ENCODE measurements at places on chromosomes 6 and 20.

GRCh38 chr6:37283268-37283667 is 25.3 kb upstream of the TMEM217 start:
- DNase-seq, result no peak

DNA sequence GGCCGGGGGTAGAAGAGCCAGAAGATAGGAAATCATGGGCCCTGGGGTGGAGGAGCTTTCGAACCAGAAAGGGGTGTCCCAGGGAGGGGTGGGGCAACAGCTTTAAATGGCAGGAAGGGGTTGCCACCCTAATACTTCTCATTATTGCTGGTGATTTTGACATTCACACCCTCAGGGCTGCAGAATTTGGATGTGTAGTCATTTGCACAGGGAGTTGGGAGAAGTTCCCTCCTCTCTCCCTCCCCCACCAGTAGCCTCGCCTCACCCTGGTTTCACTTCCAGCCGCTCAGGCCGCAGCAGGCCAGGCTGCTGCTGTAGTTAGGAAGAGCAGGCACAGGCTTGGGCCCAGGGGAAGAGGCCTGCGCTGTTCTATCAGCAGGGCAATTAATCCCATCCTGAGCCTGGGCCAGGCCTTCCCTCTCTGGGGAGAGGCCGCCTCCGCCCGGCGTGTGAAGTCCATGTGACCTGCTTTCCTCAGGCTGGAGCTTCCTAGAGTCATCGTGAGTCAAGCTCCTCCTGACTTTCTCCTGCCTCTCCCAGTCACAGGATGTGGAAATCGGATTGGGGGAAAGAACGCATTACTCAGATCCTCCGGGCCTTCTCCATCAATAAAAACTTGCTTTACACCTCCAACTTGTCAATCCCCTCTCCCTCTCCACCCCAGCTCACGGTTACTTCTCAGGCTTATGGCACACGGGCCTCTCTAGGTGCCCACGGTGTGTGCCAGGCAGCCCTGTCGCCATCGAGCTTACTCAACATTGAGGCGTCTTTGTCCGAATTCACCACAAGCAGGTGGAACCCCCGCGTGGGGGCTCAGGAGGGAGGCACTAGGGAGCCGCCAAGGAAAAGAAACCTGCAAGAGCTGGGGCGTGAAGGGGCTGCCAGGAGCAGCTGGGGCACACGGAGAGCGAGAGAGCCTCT is 7.8 kb downstream of the ADTRP start:
- no peak for DNase-seq

- no peak for DNase-seq
Observed at GRCh38 chr6:118277631-118278030, 270.5 kb upstream of the PLN start.

DNA sequence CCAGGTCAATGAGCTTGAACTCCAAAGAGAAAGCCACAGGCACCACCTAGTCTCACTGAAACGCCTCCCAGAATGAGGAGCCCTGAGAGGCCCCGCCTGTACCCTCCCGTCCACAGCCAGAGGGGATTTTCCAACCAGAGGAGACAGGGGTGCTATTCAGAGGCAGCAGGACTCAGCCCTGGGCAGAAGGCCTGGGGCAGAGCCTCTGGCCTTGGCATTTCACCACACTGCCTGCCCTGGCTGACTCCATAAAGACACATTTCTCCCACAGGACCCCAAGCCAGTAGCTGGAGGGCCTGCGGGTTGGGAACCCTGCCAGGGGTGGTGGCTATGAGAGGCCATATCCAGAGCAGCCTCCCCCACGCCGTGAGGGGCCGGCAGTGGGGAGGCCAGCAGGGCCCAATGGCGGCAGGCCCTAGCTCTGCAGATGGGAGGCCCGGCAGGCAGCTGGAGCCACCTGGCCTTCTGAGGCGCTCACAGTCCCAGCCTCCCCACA is 159.3 kb downstream of the PREX1 start:
- DNase-seq, result no peak

- DNase-seq, result no peak
Observed at GRCh38 chr6:156791320-156791850, 14.2 kb downstream of the ARID1B start.

GRCh38 chr6:151286214-151286613 is 46.4 kb downstream of the AKAP12 start:
- DNase-seq, result no peak

DNA sequence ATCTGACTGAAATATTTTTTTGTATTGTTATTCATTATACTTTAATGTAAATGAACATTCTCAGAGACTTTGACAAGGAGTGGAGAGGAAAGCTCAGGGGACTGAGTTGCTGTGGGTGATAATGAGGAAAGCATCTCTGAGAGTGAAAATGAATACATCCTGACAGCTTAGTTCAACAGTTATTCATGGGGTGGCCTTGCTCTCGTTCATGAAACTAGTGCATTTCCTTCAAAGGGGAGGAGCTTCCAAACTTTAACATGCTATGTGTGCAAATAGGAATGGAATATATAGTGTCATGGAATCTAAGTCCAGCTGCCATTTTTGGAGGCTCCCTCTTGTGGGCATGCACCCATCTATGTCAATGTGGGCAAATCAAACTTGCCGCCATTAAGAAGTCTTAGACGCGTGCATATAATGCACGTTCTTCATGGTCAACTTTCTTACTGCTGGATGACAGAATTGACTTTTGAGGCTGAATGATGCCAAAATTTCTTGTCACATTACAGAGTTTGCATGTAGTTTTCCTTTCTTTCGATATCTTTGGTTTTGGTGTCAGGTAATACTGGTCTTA is 124.3 kb upstream of the TMEM170B start:
- no peak for DNase-seq

- no peak for DNase-seq
Observed at GRCh38 chr6:1612299-1612973, 2.7 kb downstream of the FOXC1 start.

DNA sequence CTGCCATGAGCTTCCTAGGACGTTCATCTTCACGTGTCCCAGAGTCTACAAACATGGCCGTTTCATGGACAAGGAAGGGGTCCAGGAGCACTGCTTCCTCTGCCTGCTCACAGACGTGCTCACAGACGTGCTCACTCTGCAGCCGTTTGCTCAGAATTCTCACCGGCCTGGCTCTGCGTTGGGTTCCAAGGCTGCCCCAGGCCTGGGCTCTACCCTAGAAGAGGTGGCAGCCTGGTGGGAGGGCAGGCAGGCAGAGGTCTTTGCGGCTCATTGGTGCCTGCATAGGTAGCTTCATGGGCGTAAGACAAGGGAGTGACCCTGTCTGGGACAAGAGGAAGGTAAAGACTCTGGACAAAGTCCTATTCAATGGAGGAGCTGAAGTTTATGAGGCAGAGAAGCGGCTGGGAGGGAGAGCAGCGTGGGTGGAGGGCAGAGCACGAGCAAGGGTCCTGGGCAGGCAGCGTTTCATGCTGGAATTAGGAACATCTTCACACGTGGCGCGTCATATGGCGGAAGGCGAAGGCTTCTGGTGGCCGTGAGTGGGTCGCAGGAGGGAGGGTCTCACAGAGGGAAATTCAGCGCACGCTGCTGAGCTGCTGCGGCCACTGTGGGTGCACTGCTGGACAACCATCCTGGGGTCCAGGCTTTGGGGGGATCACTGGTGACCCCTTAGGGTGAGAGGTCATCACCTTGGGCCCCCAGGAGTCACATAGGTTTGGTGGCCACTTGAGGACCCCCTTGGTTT is 138.2 kb downstream of the PHACTR3 start:
- DNase-seq, result no peak

DNA sequence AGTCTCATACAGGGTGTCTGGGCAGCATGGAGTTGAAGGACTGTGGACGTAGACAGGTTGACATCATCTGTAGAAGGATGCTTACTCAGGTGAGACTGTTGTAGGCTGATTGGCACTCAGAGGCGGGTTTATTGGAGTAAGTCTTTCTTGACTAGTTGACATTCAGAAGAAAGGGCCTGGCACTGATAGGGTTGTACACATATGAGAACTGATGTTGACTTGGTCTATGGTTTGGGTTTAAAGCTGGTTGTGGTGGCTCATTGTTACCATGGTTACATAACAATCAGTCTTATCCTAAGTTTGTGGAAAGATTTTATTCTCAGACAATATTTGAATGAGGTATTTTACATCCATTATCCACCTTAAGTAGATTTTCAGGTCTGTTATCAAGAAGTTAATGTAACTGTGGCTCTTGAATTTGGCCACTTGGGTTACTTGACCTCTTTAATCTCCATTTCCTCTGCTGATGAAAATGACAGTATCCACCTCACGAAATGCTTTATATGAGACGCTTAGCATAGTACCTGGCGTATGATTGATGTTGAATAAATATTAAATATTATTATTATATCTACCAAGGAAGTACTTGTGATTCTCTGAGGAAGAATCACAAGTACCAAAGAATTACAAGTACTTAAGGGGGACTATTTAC is 109.3 kb downstream of the DNAH8 start:
- no peak for DNase-seq

GRCh38 chr6:50264995-50265571 is 215.4 kb upstream of the DEFB112 start:
- DNase-seq, result no peak

- DNase-seq, result no peak
Observed at GRCh38 chr6:131761060-131761761, 46.6 kb upstream of the ENPP1 start.

DNA sequence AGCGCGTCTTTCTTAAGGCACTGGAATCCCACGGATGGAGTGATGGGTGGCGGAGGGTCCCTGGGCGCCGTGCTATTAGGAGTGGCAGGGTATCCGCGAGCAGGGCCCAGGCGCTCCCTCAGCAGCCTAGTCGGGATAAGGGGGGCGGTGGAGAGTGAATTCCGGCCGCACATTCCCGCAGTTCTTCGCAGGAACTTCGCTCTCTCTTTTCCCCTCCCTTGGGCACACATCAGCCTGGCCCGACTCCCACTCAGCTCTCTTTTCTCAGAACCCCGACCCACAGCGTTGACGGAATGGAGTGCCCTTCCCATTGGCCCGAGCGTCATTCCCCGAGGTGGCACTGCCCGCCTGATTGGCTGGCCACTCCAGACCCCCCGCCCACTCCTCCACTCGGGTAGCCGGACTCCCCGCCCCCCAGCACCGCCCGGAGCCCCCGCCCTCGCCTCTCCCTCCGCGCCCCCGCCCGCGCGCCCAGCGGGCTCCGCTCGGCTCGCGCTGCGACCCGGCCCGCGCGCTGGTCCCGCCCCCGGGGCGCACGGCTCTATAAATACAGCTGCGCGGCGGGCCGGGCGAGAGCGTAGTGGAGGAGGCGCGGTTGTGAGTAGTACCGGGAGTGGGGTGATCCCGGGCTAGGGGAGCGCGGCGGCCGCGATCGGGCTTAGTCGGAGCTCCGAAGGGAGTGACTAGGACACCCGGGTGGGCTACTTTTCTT is at the start of gene ID4:
Gene ID4, plus strand, starts transcription at position 572 of the 712 bp plus-strand sequence. CDS start 385 bp downstream, outside the sequence.
- peak; percentile 80 for DNase-seq

GRCh38 chr6:135411339-135411738 is 86.2 kb downstream of the AHI1 start:
- no peak for DNase-seq

DNA sequence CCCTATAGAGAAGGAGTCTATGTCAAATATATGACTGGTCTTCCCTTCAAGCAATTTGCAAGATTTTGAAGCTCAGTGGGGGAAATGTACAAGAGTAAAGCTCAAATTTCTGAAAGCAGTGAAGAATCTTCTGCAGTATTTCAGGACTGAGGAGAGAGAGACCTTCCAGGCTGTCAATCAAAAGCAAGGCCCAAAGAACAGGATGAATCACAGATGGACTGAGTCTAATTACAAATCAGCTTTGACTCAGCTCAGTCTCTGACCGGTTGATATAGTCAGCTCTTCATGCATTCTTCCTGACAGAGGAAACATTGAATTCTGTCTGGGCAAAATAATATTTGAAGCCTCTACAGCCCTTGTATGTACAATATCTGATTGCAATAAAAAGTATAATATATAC is 7.7 kb upstream of the HTR1B start:
- DNase-seq, result no peak

DNA sequence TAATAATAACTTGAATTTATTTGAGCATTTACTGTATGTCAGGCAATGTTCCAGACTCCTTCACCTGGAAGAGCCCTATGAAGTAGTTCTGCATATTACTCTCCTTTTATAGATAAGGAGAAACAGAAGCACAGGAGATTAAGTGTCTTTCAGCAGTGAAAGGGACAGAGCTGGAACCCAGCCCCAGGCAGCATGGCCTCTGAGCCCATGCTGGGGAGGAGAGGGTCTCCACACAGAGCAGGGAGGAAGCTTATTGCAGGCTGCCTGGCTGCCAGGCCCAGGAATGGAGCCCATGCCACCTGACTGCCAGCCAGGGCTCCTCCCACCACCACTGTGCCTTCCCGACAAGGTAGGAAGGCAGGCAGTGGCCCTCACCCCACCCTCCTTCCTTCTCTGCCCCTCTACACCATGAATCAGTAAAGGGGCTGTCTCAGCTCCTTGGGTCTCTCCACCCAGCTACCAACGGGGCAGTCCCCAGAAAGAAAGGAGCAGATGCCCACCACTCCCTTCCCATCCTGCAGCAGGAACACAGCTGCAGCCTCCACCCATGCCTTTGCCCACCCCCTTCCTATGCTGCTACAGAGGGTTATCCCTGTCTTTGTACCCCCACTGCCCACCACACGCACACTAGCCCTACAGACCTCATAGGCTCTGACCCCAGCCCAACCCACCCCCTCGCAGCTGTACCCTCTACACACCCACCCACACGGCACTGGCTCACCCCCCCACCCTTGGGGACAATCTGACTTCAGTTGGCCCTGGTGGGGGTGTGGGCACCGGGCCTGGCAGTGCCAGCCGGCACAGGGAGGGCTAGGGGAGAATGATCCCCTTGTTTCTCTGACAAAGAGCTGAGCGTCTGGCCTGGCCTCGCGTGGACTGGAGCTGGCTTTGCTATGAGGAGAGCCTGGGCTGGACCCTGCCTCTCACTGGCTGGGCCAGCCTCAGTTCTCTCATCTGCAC is 41.8 kb downstream of the TFEB start:
- no peak for DNase-seq

GRCh38 chr6:35722121-35722761 is 14.6 kb upstream of the ARMC12 start:
- DNase-seq, result no peak

GRCh38 chr6:131524695-131525336 is 48.2 kb upstream of the ARG1 start:
- no peak for DNase-seq

DNA sequence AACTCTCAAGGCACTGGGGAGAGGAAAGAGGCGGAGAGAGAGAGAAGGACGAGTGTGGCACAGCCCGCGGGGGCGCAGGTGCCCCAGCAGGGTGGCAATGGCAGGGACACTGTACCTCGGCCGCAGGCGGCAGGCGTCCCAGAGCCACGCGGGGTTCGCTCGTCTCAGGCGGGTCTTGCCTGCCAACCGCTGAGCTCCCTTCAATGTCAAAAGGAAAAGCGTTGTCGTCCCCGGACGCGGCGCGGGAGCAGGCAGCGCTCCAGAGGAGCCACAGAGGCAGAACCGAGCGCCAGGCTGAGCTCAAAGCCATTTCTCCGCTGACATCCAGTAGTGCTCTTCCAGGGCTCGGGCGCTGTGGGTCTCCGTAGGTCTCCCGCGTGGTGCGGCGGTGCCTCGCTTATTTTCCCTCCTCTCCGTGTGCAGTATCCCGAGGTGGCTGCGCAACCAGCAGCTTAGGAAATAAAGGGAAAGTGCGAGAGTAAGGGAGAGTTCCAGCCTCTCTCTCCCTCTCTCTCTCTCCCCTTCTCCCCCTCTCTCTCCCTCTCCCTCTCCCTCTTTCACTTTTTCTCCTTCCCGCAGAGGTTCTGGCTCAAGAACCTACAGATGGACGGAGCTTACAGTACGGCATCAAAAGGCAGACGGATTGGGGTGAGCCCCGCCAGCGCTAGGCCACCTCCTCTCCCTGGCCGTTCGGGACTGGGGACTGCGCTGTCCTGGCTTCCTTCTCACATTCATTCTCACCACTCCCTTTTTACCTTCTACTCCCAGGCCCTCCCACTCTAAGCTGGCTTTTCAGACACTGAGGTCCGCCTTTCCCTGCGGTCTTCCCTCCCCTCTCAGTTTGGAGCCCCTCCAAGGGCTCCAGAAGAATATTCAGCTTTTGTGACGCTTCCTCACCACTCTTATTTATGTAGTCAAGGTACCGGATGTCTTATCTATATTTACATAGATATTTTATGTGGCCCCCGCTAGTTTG is at the start of gene LAMA4:
Gene LAMA4, minus strand, starts transcription at position 727 of the 976 bp plus-strand sequence. Its CDS starts 417 bp downstream, at position 310.
- no peak for DNase-seq

Measured in D721Med (cell line).